Activated CD4-positive, CD25-positive, alpha-beta regulatory T cell (primary cell): ENCODE measurements at places on chromosomes 16 and 17.

GRCh38 chr16:65967376-65967775, 399.1 kb upstream of the CDH5 start:
- DNase-seq: no peak

- peak; percentile 61 for DNase-seq
These were observed 265.1 kb downstream of the PRKCA start for GRCh38 chr17:66567234-66568170.

GRCh38 chr17:81254955-81255717, 16.0 kb downstream of the NDUFAF8 start:
- DNase-seq: no peak

GRCh38 chr17:60354223-60354622, 37.7 kb downstream of the USP32 start:
- DNase-seq: no peak

DNA sequence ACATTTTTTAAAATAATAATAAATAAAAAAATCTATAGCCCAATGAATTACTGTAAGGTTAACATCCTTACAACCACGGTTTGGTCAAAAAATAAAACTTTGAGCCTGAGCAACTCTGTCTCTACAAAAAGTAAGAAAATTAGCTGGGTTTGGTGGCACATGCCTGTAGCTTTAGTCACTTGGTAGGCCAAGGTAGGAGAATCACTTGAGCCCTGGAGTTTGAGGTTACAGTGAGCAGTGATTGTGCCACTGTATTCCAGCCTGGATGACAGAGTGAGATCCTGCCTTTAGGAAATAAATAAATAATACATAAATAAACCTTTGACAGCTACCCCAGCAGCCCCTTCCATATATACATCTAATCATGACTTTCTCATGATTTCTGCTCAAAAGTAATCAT, 26.9 kb upstream of the PHAF1 start:
- DNase-seq: no peak

DNA sequence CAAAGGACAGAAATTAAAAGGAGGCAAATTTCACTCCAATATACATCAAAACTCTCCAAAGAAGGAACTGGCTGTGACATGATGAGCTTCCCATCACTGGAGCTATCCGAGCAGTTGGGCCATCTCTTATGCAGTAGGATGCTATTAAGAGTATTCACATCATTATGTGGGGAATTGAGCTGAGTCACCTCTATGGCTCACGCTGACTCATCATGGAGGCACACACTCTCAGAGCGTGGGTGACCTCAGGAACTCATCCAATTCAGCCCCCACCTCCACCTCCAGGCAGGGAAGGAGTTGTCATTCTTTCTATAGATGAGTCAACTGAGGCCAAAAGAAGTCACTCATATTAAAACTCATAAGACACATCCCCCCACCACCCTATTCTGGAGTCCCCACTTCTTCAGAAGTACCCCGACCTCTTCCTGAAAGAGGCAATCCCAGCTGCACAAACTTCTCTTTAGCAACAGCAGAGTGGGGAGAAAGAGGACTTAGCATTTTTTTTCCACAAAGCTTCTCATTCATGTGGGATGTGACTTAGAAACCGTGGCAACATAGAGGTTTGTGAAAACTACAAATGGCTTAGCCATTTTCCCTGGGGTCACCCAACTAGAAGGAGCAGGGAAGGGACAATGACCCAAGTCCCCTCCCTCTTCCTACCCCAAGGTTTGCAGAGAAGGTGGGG, 32.5 kb downstream of the ABCC12 start:
- DNase-seq: peak; percentile 11

DNA sequence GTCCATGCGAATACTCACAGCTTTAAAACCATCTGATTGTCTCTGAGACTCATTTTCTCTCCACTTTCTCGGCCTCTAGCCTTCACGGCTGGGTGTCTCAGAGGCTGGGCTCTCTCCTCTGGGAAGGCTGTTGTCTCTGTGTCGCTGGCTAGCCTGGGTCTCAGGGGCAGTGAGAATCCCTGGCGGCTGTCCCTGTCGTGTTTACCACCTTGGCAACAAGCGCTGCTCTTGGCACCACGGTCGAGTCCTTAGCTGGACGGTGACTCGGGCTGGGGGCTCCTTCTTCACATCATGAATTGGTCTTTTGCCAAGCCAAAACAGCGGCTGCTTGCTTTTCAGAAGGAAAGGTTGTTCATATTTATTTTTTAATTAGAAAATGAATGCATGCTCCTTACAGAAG, 81.1 kb downstream of the MSI2 start:
- no peak for DNase-seq

- DNase-seq: no peak
These were observed 24.9 kb upstream of the CRYM start for GRCh38 chr16:21302898-21303528.

DNA sequence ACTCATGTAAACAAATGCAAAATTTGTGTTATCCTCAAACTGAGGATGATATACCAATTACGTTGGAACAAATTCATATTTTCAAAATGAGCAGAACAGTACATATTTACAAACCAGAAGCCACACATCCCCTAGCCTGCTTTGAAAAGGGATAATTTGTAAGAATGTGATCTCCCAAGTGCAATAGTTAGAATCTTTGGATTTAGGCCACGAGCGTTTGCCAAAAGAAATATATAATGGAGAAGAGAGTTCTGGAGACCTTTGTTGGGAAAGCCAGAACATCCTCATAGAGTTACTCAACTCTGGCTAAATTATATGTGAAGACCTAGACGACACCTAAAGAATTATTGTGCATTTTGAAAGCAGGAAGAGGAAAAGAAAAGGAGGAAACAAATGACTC, 449.3 kb downstream of the KCNJ2 start:
- no peak for DNase-seq

DNA sequence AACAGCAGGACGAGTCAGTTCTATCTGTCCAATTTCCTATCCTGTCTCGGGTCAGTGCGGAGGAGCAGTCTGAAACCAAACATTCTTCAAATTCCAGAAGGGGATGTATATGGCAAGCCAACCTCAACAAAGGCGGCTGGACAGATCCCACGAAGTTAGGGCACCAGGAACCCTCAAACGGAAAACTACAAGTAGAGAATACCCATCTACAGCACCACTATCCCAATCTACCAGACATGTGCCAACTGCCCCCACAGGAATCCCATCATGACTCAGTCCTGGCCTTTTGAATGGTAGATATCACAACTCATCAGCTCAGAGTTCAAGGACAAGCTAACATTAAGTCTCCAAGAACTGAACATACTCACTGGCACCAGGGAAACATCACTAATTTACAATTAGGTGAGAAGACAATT, 2.3 kb downstream of the NAT9 start:
- DNase-seq: no peak

DNA sequence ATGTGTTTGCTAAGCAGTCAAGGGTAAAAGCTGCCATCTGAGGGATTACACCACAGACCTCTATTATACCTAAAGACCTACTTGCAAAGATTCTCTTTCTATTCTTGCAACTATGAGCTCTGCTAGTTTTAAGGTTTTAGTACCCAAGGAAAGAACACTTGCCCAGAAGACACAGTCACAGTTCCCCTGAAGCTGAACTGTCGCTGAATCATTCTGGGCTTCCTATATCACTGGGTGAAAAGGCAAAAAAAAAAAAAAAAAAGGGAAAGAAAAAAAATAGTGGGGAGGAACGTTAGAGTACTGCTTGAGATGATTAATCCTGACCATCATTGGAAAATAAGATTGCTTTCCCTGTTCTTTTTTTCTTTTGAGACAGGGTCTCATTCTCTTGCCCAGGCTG, 37.9 kb downstream of the LYRM1 start:
- DNase-seq: no peak

DNA sequence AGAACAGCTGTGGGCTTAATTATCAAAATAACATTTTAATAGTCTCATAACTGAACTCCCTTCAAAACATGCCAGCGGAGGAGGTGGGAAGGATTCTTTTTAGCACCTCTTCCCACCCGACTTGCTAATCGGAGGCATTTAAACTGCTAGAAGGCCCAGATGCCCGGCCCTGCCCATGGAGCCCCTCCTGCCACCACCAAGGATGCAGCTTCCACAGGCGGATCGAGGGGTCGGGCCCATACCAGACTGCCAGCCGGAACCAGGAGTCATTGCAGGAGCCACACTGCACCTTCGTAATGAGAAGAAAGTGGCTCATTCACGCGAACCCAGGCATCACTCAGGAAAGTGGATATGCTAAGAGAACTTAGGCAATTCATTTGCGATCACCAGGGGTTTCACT, 201.2 kb downstream of the C16orf78 start:
- no peak for DNase-seq

DNA sequence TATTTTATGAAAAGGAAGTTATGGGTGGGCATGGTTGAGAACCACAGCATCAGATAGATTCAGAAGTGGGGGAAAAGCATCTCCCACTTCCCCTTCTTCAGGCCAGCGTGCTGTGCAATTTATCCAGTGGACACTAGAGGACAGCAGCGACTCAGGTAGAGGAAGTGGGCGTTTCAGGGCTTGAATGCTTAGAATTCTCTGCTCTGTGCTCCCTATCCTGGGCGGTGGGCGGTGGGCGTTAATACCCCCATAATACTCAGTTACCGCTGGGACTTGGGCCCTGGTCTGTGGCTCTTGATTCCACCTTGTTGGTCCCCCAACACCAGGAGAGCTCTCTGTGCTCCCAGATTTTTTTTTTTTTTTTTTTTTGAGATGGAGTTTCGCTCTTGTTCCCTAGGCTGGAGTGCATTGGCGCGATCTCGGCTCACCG, 3.7 kb upstream of the LYZL6 start:
- DNase-seq: peak; percentile 3

- no peak for DNase-seq
These were observed 315.4 kb downstream of the MAP2K6 start for GRCh38 chr17:69729944-69730343.

DNA sequence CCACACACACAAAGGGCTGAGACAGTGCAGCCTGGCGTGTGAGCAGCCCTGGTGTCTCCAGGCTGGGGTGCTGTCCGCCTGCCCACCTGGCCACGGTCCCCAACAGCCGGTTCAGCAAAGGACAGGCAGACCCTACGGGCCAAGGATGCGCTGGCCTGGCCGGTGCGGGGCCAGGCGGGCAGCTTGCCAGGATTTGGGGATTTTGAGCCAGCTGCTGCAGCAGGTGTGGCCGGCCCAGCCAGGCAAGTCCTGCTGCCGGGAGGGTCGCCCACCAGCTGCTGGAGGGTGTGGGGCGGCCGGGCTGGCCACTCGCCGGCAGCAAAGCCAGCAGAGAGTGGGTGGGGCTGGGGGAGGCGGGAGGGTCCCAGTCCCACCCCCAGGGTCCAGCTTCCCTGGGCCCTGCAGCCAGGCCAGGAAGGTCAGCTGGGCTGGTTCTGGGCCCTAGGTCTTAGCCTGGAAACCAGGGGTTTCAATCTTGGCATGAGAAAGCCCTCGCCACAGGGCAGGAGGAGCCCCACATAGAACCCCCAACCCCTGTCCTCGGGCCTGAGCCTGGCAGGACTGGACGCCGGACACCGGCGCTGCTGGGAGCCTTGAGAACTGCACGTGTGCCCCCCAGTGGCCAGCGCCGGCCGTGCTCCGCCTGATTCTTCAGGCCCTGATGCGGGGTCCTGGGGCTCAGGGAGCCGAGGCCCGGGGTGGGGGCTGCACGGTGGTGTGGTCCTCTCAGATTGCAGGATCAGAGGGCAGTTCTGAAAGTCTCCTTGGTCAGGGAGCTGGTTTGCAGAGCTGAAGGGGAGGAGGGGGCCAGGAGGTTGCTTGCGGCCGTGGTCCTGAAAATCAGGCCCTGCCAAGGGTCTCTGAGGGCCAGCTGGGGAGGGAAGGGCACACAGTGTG, 17.6 kb upstream of the SSTR5 start:
- DNase-seq: no peak

GRCh38 chr17:17784657-17785267, 52.0 kb downstream of the SREBF1 start:
- DNase-seq: no peak

DNA sequence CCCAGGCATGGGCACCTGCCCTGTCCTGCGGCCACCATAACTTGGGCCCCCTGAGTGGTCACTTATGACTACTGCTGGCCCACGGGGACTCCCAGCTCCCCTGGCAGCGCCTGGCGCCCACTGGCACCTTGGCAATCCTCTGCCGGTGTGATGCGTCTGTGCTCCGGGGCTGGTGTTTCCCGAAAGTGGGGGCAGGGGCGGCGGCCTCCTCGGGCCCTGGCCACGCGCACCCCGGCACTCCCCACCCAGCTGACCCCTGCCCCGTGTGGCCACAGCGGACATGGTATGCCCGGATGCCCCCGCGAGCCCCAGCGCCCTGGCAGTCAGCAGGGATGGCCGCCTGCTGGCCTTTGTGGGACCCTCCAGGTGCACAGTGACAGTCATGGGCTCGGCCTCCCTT, 8.3 kb downstream of the WDR90 start:
- no peak for DNase-seq

GRCh38 chr16:20216591-20217217, 110.6 kb downstream of the GP2 start:
- DNase-seq: no peak

DNA sequence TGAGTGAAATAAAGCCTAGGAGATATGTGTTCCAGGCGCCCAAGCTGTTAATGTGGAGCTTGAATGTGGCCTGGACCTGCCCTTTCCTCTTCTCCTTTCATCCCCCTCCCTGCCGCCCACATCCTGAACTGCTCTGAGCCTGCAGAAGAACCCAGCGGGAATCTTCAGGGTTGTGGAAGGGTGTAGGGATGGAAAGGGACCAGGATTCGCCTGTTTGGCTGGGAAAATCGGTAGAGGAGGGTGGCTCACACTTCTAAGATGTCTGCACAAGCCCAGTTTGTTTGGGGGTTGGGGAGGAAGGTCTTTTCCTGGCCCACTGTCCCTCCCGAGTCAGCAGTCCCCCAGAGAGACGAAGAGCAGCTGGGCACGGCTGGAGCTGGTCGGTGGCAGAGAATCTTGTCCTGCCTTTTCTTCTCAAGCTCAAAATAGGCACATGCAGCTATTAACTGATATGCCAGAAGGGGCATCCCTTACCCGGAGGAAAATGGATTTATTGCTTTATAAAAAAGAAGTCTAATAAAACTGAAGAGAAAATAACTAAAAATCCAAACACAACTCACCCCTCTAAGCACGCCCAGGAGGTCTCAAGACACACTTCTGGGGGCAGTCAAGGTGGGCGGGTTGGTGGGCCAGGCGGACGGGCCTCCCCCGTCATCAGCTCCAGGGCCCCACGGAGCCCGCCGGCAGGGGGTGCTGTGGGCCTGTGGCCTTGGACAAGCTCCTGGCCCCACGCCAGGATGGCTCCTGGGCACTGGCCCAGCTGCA, 11.5 kb upstream of the PITPNA start:
- DNase-seq: peak; percentile 45

GRCh38 chr16:77033516-77033915, 157.5 kb upstream of the MON1B start:
- no peak for DNase-seq

GRCh38 chr17:82127704-82128103, 29.7 kb upstream of the FASN start:
- DNase-seq: no peak

GRCh38 chr17:41263212-41263611, 2.0 kb upstream of the KRTAP9-6 start:
- DNase-seq: no peak

- DNase-seq: no peak
These were observed 232.8 kb downstream of the SEC14L1 start for GRCh38 chr17:77373299-77374169.

- no peak for DNase-seq
These were observed 4.8 kb downstream of the CA5A start for GRCh38 chr16:87931504-87931903.

GRCh38 chr17:54882371-54882770, 18.3 kb upstream of the TOM1L1 start:
- no peak for DNase-seq
